Fibroblast of the aortic adventitia (primary cell): ENCODE measurements at places on chromosomes 5 and 9. TPM values are rescaled to one million over a fixed set of nuclear protein-coding genes. Genes with fewer than 3 reads are reported as not detected.

Gene PKD2L2
- not detected in 2 replicates for total RNA-seq

Gene URM1
- total RNA-seq, result 33.8 and 46.4 TPM in 2 replicates

Gene ZDHHC11
- 0.36 and 0.65 TPM in 2 replicates for total RNA-seq

Gene MELK
- total RNA-seq, result 2.9 and 44.4 TPM in 2 replicates

Gene CCL21
- not detected in 2 replicates for total RNA-seq

Gene SGCD
- 7.9 and 11.7 TPM in 2 replicates for total RNA-seq

Gene GRXCR2
- total RNA-seq, result 0.09 TPM in 1 of 2 replicates, not detected in the other

Gene ANXA1
- total RNA-seq, result 923 and 1,627 TPM in 2 replicates

DNA sequence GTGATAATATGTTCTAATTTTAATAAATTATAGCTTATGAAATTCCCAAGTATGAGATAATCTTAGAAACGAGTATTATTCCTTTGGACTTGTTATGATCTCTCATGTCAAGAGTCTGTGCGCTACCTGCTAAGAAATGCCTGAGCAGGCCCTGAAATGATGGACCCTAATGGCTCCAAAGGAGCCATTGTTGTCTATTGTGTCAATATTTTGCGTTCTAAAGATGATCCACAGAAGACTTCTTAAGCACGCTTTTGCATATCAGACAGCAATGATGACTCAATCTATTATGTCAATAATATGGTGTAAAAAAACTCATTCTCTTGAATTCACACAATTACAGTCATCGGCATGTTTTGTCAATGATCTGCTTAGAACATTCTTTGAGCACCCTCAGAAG, 306.1 kb downstream of the KIAA0825 start:
- no peak for DNase-seq

DNA sequence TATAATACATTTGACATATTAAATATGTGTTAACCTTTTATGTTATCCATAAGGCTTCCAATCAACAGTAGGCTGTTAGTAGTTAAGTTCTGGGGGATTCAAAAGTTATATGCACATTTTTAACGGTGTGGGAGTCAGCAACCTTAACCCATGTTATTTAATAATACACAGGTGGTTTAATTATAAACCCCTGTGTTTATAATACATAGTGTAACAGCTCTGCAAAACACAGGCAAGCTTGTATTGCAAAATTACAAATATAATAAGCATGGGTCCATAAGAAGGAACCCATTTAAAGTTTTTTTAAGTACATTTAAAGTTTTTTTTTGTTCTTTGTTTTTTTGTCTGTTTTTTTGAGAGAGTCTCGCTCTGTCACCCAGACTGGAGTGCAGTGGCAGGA, 14.5 kb upstream of the RAD23B start:
- no peak for DNase-seq

DNA sequence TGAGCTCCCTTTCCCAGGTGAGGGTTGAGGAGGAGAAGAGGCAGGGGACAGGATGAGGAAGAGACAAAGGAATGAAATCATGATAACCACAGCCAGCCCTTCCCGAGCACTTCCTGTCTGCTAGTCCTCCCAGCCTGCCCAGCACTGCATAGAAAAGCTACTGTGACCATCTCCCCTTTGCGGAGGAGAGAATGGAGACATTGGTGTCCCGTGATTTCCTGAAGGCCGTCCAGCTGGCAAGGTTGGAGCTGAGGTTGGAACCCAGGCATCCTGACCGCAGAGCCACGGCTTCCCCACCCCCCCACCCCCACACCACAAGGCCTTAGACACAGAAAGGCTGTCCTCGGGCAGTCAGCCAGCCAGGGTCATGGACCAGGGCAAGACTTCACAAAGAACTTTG, 131.1 kb upstream of the ICE1 start:
- DNase-seq, result no peak

DNA sequence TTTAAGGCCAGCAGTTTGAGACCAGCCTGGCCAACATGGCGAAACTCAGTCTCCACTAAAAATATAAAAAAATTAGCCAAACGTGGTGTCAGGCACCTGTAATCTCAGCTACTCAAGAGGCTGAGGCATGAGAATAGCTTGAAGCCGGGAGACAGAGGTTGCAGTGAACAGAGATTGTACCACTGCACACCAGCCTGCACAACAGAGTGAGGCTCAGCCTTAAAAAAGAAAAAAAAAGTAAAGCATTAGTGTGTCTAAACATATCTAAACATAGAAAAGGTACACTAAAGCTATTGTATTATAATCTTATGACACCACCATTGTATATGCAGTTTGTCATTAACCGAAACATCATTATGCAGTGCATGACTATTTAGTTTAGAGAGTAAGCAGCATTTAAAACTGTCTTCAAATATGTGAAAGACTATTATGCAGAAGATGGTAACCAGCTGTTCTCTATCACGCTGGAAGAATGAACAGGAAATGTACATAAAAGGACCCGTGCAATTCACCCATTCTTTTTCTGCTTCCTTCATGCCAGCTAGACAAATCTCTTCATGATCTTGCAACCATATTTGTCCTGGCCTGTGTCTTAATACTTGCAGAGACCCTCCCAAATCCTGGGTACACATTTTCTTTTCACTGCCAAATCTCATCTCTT, 58.6 kb downstream of the ITGA1 start:
- peak; percentile 62 for DNase-seq

- no peak for DNase-seq
These were observed 164.8 kb upstream of the RASA1 start for GRCh38 chr5:87102841-87103240.

- DNase-seq, result peak; percentile 36
These were observed 576 bp downstream of the KIAA1958 start for GRCh38 chr9:112487008-112487798.

- no peak for DNase-seq
These were observed 94.7 kb downstream of the EBF1 start for GRCh38 chr5:159005062-159005461.
